ENCODE measurements at places on chromosomes 3 and 15.
A peak's percentile ranks its signal among the peaks of the same experiment; 100 is the strongest.

DNA sequence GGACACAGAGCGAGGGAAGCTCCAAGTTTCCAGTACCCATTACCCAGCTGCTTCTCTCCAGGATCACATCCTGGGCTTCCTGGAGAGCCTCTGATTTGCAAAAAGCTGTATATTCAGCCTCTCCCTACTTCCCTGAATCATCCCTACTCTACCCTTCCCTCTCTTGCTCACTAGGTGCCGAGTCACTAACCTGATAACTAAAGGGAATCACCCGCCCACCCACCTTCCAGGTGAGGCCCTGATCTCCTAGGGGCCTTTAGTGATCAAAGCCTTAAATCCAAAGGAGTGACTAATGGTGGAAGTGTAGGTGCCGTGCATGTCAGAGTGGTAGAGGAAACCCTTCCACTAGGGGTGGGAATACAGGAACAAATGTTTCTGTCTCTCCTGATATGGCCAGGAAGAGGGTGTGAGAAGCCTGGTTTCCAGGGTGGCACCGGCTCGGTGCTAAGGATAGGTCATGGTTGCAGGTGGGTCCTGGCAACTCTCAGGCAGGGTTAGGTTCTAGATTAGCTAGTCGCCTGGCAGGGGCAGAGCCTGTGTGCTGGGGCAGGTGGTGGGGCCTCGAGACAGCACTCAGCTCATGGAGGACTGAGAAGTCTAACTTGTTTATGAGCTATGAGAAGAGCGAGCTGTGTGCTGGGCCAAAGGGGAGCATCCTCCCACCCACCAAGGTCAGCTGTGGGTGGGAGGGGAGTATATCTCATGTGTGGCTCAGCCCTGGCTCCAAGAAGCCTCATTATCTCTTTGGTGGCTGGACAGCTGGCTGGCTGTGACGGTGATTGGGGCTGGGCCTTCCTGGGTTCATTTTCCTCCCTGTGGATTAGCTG is 10.1 kb downstream of the SEMA7A start:
- no peak for DNase-seq

GRCh38 chr3:42894698-42895579 is 11.0 kb upstream of the ZNF662 start:
- DNase-seq = no peak

DNA sequence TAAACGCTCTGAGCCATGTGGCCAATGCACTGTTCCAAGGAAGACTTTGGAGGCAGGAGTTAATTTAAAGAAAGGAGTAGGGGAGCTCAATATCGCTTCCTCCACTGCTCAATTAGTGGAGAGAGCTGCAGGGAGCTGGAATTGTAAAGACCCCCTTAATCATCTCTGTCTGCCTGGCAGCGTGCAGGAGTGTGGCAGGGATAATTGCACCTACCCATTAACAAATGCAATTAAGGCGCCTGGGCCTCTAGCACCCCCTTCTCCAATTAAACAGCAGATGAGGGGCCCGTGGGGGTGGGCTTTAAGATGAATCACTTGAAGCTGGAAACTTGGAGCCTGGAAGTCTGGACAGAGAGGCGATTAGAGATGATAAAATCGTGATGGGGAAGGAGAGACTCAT is 61.7 kb upstream of the GLCE start:
- DNase-seq = no peak

- peak; percentile 44 for DNase-seq
Observed at GRCh38 chr3:129123314-129124060, 1.9 kb upstream of the RAB43 start.

- DNase-seq = no peak
Observed at GRCh38 chr3:97699889-97700288, 64.7 kb upstream of the ARL6 start.

DNA sequence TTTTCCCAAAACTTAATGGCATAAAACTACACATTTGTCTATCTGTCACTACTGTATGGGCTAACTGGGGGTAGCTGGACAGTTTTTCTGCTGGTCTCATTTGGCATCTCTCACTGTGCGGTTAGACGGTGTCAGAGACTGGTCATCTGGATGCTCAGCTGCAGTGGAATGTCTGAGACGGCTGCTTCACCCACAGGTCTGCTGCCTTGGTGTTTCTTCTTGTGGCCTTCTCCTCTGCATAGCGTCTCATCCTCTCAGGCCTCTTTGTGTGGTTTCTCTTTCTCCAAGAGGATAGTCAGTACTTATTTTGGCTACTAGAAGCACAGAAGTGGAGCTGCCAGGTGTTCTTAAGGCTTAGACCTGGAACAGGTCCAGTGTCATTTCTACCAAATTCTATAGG is 35.9 kb upstream of the GOLGA6L9 start:
- peak; percentile 61 for DNase-seq

GRCh38 chr15:57819646-57820045 is 113.1 kb downstream of the POLR2M start:
- DNase-seq = peak; percentile 53

GRCh38 chr3:22713936-22714335 is 489.2 kb upstream of the UBE2E2 start:
- peak; percentile 86 for DNase-seq

DNA sequence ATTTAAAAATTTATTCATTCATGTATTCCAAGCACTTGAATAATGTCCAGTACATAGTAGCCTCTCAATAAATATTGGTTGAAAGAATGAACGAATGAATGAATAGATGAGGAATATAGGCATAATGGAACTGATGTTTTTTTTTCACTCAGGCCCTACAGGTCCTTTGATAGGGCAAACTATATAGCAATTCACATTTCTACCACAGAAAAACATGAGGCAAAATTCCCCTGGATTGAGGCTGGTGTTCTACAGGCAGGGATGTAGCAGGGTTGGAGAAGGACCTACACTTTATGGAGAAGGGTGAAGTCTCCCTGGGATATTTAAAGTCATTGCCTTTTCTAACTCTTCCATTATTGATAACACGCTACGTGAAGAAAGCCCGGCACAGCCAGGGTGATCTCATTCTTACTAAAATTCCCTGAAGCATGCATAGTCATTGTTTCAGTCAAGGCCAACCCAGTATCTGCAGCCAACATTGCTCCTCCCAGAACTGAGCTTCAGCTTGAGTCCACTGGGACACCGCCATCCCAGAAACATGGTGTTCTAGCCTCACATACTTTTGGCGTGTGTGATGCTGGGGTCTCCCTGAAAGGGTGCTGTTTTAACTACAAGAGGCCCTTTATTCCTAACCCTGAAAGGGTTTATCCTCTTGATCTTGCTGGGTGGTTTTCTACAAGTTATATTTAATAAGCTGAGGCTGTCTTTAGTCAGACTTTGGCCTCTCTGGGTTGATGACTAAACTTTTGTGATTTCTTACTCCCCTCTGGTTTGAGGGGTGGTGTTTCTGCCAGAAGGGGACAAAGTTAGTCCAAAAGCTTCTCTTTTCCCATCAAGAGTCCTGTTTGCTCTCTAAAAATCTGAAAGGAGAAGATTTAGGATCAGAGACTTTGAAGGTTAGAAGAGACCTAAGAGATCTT is 25.9 kb upstream of the FBN1 start:
- DNase-seq = peak; percentile 97

DNA sequence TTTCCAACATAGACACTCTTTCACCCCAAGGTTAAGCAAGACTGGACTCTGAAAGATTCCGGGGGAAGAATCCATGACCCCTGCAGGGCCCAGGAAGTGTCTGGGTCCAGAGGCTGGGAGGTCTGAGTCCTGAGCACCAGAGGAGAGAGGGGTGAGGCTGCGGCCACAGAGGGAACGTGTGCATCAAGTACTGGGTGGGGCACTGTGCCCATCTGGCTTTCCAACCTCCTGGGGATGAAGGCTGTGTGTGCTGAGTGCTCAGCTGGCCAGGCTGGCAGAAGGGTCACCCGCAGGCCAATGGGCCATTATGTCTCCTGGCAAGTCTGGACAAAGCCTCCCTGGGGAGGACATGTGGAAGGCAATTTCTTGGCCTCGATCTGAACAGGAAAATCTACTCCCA is 3.3 kb downstream of the CHRNA3 start:
- DNase-seq = no peak

- no peak for DNase-seq
Observed at GRCh38 chr15:100116416-100117190, 225.2 kb downstream of the ADAMTS17 start.

- no peak for DNase-seq
Observed at GRCh38 chr15:78374436-78375393, 34.6 kb downstream of the CRABP1 start.

GRCh38 chr3:35592589-35593295 is 46.6 kb upstream of the ARPP21 start:
- DNase-seq = no peak

GRCh38 chr3:13495921-13496723 is 16.0 kb downstream of the HDAC11 start:
- DNase-seq = peak; percentile 65

DNA sequence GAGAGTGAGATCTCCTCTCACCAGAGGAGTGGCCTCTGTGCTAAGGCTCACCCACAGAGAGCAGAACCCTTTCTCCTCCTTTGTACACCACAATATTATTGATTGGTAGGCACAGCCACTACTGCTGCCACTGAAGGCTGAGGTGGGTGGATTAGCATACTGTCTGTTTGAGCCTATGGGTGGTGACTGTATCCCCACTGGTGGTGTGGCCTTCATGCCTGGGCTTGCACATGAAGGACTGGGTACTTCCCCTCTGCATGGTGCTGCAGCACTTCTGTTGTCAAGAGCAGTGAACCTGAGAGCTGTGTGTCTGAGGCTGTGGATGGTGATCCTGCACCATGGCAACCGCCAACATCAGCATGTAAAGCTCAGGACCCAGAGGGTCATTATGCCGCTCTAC is 35.7 kb upstream of the NECTIN3 start:
- no peak for DNase-seq

GRCh38 chr3:32301426-32301825 is 62.9 kb downstream of the CMTM8 start:
- DNase-seq = no peak

DNA sequence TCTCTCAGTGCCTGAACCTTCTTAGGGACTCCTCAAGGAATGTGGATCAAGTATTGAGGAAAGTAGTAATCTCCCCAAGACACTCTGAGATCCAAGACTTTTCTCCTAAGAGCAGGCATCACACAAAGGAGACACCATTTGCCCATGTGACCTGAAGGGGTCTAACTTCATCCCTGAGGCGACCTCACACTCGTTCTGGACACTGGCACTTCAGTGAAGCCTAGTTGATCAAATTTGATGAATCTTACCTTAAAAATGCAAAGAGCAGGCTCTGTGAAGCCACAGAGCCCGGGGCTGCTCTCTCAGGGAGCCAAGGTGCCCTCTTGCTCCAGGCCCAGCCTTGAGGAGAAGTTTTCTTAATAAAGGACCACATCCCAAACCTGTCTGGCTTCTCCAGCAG is 64.3 kb downstream of the SCN11A start:
- no peak for DNase-seq

GRCh38 chr3:181726351-181727330 is 14.9 kb downstream of the SOX2 start:
- no peak for DNase-seq

DNA sequence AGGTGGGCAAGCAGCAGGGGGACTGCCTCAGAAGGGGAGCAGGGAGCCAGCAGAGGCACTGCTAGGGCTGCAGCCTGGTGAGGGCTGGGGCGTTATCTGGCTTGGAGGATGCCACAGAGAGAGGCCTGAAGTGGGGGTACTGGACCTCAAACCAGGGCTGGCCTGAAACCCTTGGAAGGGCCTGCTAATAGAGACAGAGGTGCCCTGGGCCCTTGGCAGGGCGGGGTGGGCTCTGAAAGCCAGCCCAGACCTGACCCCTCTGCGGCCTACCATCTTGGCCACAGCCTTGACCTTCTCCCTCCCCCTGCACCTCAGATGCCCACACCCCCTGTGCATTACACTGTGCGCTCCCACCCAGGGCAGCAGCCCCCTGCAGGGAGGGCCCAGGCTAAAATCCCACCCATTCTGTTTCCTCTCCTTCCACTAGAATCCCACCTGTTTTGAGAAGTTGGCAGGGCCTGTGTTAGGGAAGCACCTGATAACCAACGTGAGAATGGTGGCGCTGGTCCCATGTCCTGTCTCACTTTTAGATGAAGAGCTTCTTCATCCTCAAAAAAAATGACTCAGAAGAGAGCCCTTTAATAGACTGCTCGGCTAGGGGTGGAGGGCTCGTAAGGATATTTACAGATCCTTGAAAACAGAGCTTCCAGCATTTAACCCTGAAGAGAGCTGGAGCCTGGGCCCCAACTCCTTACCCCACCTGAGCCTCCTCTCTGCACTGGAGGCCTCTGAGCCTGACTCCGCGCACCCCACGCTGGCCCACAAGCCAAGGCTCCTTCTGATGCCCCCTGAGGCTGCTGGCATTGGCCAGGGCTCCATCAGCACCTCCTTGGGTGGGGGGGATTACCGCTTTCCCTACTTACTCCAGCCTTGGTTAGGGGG is 29.8 kb downstream of the LOXL1 start:
- DNase-seq = no peak

- DNase-seq = no peak
Observed at GRCh38 chr3:141257961-141258360, 26.3 kb downstream of the PXYLP1 start.

- DNase-seq = peak; percentile 34
Observed at GRCh38 chr15:94844538-94845389, 613.4 kb downstream of the MCTP2 start.

- DNase-seq = no peak
Observed at GRCh38 chr15:59539799-59540198, 71.8 kb upstream of the GCNT3 start.

- peak; percentile 3 for DNase-seq
Observed at GRCh38 chr3:2937592-2937991, 172.6 kb downstream of the IL5RA start.

GRCh38 chr15:33007303-33007855 is 187.1 kb downstream of the FMN1 start:
- DNase-seq = peak; percentile 66

- peak; percentile 37 for DNase-seq
Observed at GRCh38 chr3:65669163-65669875, 369.4 kb downstream of the MAGI1 start.

GRCh38 chr3:130425484-130425883 is 80.0 kb downstream of the COL6A5 start:
- peak; percentile 4 for DNase-seq
